IPS-NIHi11 (cell line): ENCODE measurements at places on chromosomes 5 and 9.

GRCh38 chr5:171314728-171315385 is 5.8 kb downstream of the TLX3 start:
- peak; percentile 40 for DNase-seq

DNA sequence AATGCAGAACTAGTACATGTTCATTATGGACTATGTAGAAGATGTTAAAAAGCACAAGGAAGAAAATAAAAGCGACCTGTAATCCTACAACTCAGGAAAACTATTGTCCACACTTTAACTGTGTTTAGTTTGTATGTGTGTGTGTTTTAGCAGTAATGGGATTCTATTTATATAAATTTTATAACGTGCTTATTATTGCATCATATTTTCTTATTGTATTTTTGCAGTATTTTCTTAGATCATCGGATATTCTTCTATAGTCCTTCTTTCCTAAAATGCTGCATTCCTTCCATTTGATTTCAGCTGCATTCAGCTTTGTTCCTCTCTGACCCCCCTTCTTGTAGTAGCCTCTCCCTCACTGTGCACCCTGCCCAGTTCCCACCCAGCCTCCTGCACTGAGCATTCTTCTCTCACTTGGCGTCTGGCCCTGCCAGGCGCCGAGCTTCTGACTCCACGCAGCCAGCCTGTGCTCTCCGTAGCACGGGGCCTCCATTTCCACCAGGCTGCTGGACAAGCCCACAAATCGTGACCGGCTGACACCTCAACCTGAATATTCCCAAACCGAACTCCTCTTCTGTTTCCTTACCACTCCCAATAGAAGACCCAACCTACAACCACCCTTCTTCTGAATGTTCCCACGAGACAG is 39.9 kb downstream of the MVB12B start:
- DNase-seq = no peak

- no peak for DNase-seq
Measured at GRCh38 chr9:130200038-130200849, 28.0 kb downstream of the NCS1 start.

GRCh38 chr5:113102121-113102531 is 125.5 kb downstream of the DCP2 start:
- no peak for DNase-seq

- DNase-seq = peak; percentile 6
Measured at GRCh38 chr9:129398961-129399633, 221.0 kb upstream of the IER5L start.

DNA sequence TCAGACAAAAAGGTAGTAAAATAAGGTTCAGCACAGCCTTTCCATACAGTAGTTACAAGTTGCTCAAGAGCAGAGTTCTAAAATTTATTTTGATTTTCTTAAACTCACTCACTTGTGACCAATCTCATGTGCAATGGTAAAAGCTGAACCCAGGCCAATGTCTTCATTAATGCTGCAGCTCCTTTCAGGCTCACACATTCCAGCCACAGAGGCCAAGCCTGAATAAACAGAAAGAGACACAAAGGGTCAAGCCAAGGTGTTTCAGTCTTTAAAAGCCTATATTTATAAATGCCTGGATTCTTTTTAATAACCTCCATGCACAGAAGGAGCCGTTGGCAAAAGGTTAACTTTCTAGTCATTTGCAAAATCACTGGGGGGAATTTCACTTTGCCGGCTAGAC is 152.5 kb downstream of the ADAMTS6 start:
- DNase-seq = peak; percentile 10

DNA sequence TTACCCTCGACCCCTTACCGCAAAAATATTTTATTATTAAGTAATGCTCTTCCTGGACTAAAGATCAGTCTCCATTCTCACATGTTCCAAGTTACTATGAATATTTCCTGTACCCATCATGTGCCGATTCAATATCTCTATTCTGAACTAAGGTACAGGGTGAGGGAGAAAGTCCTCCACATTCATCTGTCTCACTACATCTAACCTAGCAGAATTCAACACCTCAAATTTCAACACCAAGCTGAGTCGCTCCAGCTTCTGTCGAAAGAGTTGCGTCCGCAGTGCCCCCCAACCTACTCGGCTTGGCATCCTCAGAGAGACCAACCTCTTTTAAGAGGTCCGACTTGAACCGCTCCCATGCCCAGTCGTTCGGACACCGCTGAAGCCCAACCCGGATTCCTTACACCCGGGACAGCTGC is 1.0 kb downstream of the CERT1 start:
- no peak for DNase-seq

DNA sequence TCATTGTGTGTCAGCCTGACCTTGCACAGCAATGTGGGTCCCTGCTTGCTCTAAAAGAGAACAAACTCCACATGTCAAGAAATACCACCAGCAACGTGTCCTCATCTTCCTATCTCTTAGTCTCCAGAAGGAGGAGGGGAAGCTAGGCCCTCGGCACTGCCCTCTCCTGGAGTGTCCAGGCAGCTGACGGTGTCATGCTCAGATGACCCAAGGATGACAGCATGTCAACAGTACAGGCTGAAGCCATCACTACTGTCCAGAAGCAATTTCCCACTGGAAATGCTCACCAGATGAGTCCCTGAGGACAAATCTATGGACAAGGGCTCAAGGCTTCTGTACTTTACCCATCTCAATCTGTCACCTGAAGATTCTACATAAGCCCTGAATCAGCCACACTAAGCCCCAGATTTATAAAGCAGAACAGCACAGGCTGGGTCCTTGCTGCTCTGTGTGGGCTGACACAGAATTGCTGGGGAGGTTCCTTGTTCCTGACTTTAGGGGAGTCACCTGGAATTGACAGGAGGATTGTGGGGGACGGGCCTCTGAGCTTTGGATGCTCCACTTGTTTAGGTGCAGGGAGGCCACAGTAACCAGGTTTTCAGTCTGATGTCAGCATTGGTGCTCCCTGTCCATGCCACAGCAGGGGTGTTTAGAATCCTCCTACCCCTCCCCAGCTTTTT is 210.2 kb downstream of the DAB2IP start:
- DNase-seq = peak; percentile 61
